ENCODE measurements at places on chromosomes 5 and 9. TPM values are rescaled to one million over a fixed set of nuclear protein-coding genes. Genes with fewer than 3 reads are reported as not detected.

CBY3 gene
- total RNA-seq, result not detected

SLC22A5 gene
- 16.1 TPM for total RNA-seq

NEUROG1 gene
- not detected for total RNA-seq

PAIP1 gene
- total RNA-seq, result 180 TPM

SHC3 gene
- 2.4 TPM for total RNA-seq

NR3C1 gene
- 22.5 TPM for total RNA-seq

SCGB3A2 gene
- total RNA-seq, result not detected

ZNF879 gene
- 1.4 TPM for total RNA-seq

GPX3 gene
- total RNA-seq, result 47.7 TPM

GMCL2 gene
- total RNA-seq, result not detected

NIPAL4 gene
- total RNA-seq, result 0.32 TPM

PCDH12 gene
- 0.05 TPM for total RNA-seq

YIPF5 gene
- 46.3 TPM for total RNA-seq

EQTN gene
- total RNA-seq, result not detected

PLPP6 gene
- 5.4 TPM for total RNA-seq

CEP72 gene
- total RNA-seq, result 22.9 TPM

SLC6A7 gene
- 1.6 TPM for total RNA-seq

SOX30 gene
- not detected for total RNA-seq

GAPT gene
- not detected for total RNA-seq

YTHDC2 gene
- total RNA-seq, result 16.5 TPM

SMIM33 gene
- total RNA-seq, result not detected

SLC26A2 gene
- total RNA-seq, result 25.6 TPM

SPARC gene
- total RNA-seq, result 0.45 TPM

PCDHB6 gene
- not detected for total RNA-seq

GCNT4 gene
- 0.06 TPM for total RNA-seq

PLGRKT gene
- total RNA-seq, result 53.0 TPM

FOXD4L4 gene
- 0.07 TPM for total RNA-seq

OR1J2 gene
- total RNA-seq, result not detected

TMEM171 gene
- total RNA-seq, result not detected

SUSD3 gene
- 0.27 TPM for total RNA-seq

DMGDH gene
- not detected for total RNA-seq

HTR4 gene
- not detected for total RNA-seq

CYSRT1 gene
- 0.59 TPM for total RNA-seq

GLIPR2 gene
- 0.92 TPM for total RNA-seq

FGF1 gene
- total RNA-seq, result not detected

ADAMTSL1 gene
- total RNA-seq, result 0.40 TPM

EDIL3 gene
- 39.4 TPM for total RNA-seq

TICAM2 gene
- not detected for total RNA-seq

C7 gene
- not detected for total RNA-seq

DND1 gene
- total RNA-seq, result 0.77 TPM

FRRS1L gene
- not detected for total RNA-seq

DMRT1 gene
- not detected for total RNA-seq
